ENCODE measurements at places on chromosomes 11 and 22.

DNA sequence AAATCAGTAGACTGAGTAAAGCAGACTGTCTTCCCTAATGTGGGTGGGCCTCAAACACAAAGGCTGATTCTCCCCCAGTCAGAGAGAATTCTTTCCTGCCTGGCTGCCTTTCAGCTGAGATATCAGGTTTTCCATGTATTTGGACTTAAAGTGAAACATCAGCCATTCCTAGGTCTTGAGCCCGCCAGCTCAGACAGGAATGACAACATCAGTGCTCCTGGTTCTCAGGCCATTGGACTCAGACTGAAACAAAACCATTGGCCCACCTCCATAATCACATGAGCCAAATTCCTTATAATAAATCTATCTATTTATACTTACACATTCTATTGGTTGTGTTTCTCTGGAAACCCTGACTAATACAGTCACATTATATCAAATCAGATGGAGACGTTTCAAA, 56.7 kb upstream of the CLPB start:
- no peak for DNase-seq

DNA sequence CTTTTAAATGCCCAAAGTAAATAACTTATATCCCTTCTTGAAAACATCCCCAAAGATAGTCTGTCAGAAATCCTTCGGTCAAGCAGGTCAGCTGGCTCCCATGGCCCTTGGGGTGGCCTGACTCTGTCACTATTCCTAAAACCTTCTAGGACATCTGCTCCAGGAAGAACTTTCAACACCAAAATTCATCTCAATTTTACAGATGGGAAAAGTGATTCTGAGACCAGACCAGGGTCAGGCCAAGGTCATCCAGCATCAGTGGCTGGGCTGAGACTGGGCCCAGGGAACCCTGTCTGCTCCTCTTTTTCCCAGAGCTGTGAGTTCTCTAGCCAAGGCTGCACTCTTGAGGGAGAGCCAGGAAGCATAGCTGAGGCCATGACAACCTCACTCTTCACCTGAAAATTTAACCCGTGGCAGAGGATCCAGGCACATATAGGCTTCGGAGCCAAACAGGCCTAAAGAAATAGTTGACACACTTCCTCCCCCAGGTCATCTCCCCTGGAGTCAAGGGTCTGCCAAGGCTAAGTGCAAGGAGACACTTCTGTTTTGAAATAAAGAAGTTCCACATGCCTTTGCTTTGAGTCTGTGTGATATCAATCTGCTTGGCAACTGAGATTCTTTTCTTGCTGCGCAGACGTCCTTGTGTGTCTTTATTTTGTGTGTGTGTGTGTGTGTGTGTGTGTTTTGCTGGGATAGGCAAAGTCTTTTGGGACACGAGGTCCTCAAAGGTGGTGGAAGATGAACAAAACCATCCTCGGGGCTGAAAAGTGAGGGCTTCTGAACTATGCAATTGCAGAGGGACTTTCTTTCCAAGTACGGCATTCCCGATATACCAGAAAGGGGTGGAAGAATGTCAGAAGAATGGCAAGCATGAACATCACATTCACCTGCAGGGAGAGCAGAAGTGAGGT, 16.8 kb upstream of the PRG2 start:
- DNase-seq = no peak

DNA sequence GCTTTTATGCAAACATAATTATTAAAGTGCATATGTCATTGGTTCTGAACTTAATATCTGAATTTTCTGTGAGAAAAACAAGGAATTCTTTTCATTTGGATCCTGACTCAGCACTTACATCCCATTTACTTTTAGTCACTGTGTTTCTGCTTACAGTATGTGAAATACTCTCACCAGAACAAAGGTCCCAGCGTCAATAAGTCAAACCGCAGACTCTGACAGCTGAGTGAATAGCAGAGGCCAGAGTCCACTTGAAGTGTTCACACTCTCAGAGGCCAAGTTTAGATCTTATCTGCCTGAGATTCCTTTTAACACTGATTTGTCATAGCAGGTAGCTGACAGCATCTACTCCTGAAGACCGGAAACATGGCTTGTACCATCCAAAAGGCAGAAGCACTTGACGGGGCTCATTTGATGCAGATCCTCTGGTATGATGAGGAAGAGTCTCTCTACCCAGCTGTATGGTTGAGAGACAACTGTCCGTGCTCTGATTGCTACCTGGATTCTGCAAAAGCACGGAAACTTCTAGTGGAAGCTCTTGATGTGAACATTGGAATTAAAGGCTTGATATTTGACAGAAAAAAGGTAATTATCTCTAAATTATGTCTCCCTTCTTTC, 14.6 kb downstream of the BBOX1 start:
- no peak for DNase-seq

DNA sequence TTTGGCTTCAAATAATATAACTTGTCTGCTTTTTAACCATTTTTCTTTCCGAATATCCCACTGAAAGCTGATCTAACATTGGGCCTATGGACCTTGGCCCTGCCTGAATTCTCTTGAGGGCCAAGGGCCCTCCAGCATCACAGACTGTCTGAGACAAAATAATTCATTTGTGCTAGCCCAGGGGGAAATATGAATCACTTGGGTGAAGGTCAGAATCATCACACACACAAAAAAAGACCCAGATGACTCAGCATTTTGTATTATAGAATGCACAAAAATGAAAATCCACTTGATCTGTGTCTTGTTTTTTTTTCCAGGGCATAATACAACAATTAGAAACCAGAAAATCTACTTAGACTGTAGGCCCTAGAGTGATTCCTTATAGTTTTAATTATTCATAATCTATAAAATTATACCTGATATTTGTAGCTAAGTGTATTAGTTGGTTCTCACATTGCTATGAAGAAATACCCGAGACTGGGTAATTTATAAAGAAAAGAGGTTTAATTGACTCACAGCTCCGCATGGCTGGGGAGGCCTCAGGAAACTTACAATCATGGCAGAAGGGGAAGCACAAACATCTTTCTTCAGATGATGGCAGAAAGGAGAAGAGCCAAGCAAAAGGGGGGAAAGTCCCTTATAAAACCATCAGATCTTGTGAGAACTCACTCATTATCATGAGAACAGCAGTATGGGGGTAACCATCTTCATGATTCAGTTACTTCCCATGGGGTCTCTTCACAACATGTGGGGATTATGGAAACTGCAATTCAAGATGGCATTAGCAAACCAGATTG, 15.6 kb upstream of the RDX start:
- DNase-seq = no peak

DNA sequence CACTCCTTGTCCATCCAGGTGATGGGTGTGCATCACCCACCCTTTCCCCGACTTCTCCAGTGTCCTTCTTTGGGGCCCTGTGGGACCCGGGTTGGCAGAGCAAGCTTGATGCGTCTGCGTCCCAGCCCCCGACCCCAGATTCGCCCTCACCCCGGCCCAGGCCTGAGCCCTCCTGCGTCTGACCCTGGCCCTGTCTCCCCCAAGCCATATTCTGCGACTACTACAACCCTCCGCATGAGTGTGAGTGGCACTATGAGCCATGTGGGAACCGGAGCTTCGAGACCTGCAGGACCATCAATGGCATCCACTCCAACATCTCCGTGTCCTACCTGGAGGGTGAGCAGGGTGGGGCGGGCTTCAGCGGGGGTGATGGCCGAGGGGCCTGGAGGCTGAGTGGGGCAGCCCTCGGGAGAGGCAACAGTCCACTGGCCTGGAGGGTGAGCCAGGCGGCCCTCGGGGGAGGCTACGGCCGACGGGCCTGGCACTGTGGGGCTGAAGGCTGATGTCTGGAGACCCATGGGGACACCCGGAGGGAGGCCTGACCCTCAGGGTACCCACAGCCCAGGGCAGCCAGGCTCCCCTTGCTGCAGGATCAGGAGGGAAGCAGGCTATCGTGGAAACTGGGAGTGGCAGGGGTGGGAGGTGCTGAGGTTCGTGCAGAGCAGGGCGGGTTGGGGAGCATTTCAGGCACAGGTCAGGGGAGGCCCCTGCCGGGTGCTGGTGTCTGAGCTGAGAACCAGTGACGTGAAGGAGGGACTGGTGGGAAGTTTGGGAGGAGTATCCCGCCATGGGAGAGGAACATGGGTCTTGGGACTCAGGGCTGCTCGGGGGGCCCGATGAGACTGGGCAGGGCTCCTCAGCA, 15.3 kb downstream of the MUC2 start:
- no peak for DNase-seq

DNA sequence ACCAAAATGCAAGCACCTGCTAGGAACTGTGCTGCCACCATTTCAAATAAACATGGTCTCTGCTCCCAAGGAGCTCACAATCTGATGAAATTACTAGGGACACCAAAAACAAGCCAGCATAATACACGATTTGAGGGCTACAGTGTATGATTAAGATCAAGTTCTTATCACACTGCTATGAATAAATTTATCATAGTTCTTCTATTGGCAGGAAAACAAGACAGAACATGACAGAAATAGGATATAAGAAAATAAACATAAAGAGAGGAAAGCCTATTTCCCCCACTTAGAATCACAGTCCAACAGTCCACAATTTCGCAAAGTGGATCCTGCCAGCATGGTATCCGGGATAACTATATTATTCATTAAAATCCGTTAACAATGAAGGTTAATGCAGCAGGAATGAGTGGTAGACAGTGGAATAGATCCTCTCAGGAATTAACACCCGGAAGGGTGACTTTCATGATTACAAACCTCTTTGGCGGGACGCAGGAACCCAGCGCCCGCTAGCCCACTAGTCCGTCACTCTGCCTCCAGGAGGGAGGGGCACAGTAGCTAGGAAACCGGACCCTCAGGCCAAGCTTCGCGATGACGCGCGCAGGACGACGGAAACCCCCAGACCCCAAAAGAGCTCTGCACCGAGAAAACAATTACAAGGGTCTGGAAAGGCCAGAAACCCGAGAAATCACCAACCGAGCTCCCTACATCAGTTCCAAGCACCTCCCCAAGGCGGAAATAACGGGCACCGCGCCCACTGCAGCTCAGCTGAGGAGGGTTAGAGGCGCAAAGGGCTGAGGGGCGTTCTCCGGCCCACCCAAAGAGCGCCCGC, 607 bp downstream of the CCDC82 start:
- DNase-seq = no peak

GRCh38 chr11:73869332-73869949, 7.2 kb downstream of the COA4 start:
- DNase-seq = no peak

DNA sequence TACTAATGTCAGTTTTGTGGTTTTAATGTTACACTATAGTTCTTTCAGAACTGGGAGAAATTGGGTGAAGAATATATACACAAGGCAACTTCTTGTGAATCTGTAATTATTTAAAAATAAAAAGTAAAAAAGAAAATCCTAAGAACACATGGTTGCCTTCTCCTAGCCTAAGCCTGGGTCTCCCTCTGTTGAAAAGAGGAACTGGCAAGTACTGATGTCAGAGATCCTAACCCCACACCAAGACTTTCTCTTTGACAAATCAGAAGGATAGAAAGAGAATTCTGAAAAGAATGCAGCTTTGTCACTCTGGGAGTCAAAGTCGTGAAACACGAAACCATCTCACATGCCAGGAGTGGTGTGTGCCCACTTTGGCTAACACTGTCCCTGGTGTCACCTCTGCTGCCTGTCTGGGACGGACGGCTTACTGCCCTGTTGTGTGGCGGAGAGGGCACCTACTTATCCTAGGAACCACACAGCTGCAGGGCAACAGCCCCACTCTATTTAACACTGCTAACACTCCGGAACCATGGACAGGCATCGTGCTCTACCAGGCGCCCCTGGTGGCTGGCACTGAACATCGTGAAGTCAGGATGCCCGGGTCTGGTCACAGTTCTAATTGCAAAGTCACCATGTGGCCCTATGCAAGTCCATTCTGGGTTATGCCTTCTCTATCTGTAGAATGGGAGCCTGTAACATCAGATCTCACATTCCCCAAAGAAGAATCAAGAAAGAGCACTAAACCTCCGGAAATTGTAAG, 108.7 kb upstream of the CD82 start:
- DNase-seq = no peak

DNA sequence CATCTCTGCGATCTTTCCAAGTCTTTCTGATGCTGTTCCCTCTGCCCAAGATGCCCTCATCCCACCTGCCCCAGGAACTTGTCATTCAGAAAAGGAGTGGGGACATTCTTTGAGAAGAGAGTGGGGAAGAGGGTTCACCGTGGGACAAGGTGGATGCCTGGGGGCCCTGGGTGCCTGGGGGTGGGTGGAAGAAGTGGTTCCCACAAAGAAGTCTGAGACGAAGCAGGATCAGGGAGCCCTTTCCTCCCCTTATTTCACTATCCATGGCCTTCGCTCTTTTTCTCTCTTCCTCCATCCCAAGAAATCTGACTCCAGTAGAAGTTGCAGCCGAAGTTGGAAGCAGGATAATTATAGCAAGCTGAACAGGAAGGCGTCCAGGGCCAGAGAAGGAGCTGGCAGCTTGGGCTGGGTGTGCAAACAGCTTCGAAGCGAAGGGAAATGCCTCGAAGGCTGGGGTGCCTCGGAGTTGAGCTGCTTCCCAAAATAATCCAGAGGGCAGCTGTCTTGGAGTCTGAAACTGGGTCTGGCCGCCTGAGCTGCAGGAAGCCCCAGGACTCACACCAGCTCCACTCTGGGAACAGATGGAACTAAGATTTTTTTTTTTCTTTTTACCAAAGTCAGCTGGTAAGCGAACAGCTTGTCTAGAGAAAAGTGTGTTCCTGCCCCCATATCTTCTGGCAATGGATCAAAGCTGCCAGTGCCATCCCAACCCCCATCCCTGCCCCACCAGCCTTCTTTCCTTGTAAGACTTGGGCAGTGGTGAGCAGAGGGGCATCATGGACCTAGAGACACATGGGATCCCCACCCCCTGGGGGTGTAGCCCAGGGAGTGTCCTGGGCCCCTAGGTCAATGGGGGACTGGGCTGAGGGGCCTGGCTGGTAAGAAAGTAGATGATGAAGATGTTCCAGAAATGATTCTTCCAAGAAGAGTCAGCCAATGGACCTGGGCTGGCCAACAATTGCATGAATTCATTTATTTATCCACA, 31.5 kb downstream of the PARVG start:
- no peak for DNase-seq

DNA sequence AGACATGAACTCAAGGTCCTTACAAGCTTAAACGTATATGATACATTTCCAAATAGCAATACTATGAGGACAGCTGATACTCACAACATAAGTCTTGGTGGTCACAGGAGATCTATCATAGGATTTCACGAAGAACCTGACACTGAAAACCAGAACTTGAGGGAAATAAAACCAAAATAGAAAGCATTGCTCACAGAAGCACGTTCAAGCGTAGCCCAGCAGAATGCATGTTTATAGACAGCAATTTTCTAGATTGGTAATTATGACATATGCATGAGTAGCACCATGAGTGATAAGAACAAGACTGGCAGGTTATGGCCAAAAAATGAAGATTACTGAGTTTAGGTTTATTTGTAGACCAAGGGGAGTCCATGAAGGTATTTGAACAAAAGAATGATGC, 243.5 kb downstream of the ETS1 start:
- DNase-seq = no peak

GRCh38 chr11:44028816-44029506, 18.8 kb upstream of the ACCSL start:
- DNase-seq = no peak

GRCh38 chr11:113723787-113724186, 17.7 kb upstream of the TMPRSS5 start:
- DNase-seq = no peak

Data from CD4-positive, alpha-beta T cell treated with Interleukin-4 for 4 hours (primary cell).